ENCODE measurements at places on chromosomes 1 and 21.

DNA sequence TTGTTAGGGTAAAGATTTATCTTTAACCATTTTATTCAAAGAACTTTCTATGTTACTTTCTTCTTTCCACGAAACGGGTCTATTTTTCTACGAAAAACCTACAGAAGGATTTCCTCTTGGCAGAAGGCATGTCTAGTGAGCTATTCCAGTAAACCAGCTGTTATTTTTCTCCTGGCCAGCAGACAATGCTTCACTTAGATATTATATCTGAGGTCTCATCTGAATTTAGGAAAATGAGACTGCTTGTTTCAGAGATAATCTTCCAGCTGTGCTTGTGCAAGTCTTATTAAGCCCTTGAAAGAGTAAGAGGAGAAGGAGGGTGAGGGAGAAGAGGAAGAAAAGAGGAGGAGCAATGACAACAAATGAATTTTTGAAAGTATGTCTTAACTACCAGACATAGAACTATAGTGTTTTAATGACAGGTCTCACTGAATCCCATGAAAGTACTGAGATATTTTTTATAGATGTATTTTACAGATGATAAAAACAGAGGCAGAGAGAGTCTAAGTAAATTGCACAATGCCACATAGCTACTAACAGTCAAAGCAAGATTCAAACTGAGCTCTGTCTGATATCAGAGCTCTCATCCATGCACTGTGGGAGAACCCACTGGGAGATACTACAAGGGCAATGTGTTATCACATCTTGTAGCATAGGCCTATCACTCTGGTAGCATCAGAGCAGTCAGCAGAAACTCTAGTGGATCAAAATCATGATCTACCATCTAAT, 54.6 kb upstream of the SAMSN1 start:
- no peak for DNase-seq

DNA sequence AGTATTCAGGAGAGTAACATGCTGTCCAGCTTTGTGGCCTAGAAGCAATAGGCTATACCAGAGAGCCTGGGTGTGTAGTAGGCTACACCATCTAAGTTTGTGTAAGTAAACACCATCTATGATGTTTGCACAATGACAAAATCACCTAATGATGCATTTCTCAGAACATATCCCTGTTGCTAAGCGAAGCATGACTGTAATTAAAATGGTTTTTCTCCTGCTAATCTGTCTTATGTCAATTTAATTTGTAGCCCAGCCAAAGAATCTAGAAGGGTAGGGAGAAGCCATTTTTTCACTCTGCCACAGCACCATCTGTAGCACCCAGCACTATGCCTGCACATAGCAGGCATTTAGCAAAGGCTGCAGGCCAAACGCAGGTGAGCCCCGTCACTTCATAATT, 2.0 kb upstream of the TTC24 start:
- DNase-seq, result no peak

- no peak for DNase-seq
These were observed 45.9 kb downstream of the SPSB1 start for GRCh38 chr1:9338397-9339246.

GRCh38 chr1:223084464-223084866, 58.6 kb downstream of the TLR5 start:
- DNase-seq, result no peak

GRCh38 chr1:167289075-167289442, 68.4 kb downstream of the POU2F1 start:
- DNase-seq, result no peak

- DNase-seq, result no peak
These were observed 209.5 kb downstream of the TOMM20 start for GRCh38 chr1:234918961-234919761.

- DNase-seq, result no peak
These were observed 587.3 kb downstream of the PTPRC start for GRCh38 chr1:199226163-199226562.

DNA sequence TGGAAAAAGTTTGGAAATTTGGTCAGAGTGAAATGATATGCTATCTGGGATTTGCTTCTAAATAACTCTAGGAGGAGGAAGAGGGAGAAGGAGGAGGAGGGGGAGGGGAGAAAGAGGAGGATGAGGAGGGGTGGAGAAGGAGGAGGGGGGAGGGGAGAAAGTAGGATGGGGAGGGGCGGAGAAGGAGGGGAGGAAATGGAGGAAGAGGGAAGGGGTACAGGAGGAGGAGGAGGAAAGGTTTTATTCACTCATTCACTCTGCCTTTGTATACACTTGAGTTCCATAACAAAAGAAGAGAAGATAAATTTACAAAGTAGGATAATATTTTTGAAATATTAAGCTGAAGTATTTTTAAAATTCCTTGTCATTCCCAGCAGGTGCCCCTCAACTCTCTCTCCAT, 6.3 kb upstream of the VPS26C start:
- DNase-seq, result no peak

- DNase-seq, result no peak
These were observed 32.5 kb upstream of the TRAPPC10 start for GRCh38 chr21:43979654-43980053.

DNA sequence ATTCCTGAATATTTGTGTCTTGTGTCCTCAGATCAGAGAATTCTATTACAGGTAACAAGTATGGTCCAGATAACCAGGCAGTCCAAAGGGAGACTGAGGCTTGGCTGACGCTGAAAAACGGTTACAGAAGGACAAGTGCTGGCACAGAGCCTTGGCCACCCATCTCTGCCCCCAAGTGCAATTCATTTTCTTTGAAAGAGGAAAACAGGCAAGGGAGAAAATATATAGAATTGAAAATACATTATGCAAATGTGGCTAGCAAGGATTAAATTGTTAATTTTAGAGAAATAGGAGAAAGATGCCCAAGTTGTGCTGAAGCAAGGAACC, 1.2 kb downstream of the SORT1 start:
- no peak for DNase-seq

DNA sequence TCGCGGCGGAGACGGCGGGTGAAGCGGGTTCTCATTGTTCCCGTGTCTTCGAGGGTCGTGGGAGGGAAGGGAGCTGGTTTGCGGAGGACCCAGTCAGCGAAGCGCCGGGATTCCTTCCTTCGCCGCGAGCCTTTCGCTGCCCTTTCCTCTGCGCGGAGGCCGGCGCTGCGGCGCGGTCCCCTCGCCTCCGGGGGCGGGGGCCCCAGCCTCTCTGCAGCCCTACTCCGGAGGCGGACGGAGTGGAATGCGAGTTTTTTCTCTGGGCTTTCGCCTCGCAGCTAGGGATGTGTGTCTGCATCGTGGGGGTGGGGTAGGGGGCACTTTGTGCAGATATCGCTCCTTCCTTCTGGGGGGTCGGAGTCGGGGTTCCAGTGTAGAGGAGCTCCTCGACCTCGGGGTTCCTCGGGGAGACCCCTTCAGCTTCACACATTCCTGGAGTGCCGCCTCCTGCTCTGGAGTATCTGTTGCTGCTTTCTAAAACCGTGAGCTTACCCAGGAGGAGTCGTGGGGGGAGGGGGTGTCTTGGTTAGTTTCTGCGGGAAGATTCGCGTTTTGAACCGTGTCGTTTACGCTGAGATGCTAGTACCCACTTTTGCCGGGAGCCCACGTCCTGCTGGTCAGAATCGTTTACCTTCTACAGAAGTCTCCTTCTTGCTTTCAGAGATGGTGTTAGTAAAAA, 595 bp downstream of the RNF2 start:
- no peak for DNase-seq

DNA sequence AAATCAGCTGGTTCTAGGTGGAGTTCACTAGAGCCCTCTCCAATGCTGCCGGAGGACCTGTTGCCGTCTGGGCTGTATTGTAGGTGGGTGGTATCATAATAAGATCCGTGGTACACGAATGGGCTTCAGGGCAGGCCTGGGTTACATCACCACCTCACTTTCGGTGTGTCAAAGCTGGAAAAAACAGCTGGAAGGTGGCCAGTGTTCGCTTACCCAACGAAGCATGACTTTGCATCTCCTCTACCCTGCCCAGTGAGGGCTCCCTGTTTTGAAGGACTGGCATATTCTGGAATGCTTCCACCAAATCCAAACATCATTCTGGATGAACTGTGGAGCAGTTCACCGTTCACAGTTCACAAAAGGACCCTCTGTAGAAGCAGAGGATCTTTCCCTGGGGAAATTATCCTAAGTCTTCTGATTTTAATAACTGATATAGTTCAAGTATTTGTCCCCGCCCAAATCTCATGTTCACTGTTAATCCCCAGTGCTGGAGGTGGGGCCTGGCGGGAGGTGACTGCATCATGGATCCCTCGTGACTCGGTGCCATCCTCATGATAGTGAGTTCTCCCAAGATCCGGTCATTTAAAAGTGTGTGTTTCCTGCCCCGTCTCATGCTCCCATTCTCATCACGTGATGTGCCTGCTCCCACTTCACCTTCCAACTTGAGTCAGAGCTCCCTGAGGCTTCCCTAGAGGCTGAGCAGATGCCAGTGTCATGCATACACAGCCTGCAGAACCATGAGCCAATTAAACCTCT, 429.0 kb downstream of the KIF26B start:
- DNase-seq, result no peak

- no peak for DNase-seq
These were observed 237.3 kb downstream of the RHOU start for GRCh38 chr1:228972576-228972975.

- DNase-seq, result no peak
These were observed 462.1 kb upstream of the C1orf87 start for GRCh38 chr1:60535713-60536112.

GRCh38 chr1:242692988-242693387, 168.5 kb upstream of the PLD5 start:
- no peak for DNase-seq

GRCh38 chr1:91803847-91804545, 82.0 kb downstream of the TGFBR3 start:
- DNase-seq, result no peak

- no peak for DNase-seq
These were observed 89.0 kb downstream of the TBX19 start for GRCh38 chr1:168369655-168370054.

Data from amygdala (tissue), 56 donors.